ENCODE measurements at places on chromosomes 5 and 9.

GRCh38 chr9:73441890-73442818 is 290.5 kb downstream of the ANXA1 start:
- DNase-seq: peak; percentile 32

DNA sequence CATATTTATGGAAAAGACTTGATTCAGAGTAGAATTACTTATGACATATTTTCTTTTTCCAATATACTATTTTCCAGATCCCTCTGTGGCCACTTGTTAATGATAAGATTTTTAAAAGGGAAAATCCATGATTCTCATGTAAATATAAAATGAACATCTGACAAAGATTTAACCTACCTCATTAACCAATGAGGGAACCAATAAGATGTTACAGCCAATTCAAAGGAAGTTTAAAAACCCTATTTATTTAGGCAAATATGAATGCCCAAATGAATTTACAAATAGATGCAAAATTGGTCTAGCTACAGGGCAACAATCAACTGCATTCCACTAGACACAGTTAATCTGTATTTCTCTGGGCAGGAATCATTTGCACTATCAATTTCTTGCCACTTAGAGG is 226.8 kb downstream of the ADAMTSL1 start:
- no peak for DNase-seq

GRCh38 chr9:5767968-5768932 is 64.7 kb downstream of the ERMP1 start:
- DNase-seq: no peak

- DNase-seq: no peak
These were observed 42.7 kb downstream of the UBE2QL1 start for GRCh38 chr5:6491196-6491918.

DNA sequence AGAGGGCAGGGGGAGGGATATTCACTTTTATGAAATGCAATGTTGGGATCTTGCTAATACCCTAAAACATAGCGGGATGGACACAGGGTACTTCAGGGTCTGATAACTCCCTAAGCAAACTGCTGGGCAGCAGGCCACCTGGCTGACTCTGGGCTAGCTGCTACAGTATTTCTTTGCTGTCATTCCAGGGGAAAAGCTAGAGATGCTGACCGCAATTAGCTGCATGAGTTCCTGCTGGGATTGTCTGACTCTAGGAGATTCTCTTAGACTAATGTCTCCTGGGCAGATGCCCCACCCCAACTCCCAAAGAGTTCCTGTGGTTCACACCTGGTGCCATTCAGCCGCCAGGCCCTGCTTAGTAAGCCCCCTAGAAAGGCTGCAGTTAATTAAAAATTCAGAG is 69.9 kb downstream of the PSAT1 start:
- DNase-seq: no peak

DNA sequence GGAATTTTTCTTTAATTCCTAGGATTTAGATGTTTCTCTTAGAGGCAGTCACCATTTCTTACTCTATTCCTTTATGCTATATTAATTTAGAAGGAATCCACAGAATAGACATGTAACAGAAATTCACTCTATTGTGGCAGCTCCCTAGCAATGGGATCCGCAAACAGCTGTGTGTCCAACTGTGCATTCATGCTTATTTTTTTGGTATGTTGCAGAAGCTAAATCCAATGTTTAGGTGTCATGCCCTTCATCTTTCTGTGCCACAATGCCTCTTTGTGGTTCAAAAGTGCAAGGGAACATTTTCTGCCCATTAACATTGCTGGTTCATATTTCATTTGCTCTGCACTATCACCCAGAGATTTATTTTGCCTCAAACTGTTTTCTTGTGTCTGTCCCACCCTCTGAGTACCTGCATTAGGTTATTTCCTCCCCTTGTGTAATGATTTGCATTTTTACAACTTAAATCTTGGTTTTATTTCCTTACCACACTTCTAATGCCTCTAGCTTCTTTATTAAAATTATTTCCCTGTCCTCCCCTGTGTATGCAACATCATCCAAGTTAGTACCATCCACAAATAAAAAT is 816.5 kb downstream of the EFNA5 start:
- DNase-seq: no peak

DNA sequence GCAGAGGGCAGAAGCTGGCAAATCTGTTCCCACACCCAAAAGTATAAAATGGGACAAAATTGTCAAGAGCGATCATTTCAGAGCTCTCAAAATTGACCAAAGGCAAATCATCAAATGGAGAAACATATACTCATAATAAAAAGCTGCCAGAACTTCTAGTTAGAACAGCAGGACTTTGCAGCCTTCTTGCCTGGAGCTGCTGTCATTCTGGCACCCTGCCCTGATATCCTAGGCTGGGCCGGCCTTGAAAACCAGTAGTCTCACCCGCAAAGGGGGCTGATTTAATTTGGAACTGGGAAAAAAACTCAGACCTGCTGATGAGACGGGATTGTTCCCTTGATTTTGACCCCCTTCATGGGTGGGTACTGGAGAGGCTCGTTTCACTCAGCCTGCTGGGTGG is 18.5 kb downstream of the OR2V1 start:
- DNase-seq: no peak

DNA sequence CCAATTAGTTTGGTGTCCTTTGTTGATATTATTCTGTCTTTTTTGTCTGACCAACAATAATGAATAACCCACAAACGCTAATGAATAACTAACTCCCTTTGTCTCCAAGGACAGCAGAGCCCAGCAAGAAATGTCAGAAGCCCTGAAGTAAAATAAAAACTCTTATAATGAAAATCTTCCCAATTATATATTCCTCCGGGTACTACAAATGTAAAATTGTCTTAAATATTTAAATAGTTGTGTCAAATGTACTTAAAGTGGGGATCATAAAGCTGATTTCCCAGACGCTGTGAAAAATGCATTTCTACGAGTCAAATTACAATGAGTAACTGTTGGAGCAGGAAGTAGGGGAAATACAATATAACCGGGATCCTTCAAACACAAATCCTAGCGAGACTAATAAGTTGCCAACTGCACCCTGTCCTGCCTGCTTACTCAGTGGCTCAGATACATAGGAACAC is 22.3 kb downstream of the GLIS3 start:
- no peak for DNase-seq

- no peak for DNase-seq
These were observed 446.4 kb upstream of the CCNG1 start for GRCh38 chr5:162990856-162991497.

- DNase-seq: no peak
These were observed 108.3 kb upstream of the LHFPL2 start for GRCh38 chr5:78756858-78757257.
